ENCODE measurements at places on chromosomes 11 and 22.
A peak's percentile ranks its signal among the peaks of the same experiment; 100 is the strongest.

DNA sequence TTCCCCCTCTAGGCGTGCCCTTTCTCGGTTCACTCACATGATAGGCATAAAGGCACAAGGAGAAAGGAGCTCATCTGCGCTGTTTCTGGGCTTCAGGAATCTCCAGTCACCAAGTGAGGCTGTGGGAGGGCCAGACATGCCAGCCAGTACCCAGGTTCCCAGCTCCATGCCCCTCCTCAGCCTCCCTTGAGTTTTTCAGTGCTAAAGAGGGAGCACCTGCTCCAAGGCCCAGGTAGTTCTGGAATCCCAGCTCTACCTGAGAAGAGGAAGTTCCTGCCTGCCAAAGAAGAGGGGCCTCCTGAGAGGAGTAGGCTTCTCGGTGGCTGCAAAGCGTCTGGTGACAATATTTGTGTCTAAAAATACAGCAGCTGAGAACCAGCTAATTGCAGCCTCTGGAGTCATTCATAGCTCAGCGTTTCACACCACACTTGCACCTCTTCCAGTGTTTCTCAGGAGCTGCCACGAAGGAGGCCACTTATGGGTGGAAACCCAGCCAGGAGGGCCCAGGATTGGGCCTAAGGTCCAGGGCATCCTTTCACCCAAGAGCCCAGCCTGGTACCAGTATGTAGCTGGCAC is 197.4 kb downstream of the TRIM29 start:
- DNase-seq, result no peak

- no peak for DNase-seq
Observed at GRCh38 chr11:92775003-92775676, 194.3 kb upstream of the MTNR1B start.

- no peak for DNase-seq
Observed at GRCh38 chr11:85939099-85940015, 84.2 kb downstream of the CCDC83 start.

DNA sequence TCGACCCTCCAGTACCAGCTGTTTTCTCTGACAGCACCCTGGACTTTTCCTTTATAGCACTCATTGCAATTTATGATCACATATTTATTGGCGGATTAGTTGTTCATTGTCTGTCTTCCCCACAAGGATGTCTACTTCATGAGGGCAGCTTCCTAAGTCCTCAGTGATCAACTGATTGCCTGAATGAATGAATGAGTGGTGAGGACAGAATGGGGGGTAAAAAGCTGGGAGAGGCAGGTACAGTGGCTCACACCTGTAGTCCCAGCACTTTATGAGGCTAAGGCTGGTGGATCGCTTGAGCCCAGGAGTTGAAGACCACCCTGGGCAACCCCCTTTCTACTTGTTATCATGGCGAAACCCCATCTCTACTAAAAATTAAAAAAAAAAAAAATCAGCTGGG is 11.1 kb upstream of the SOX10 start:
- DNase-seq, result no peak

- no peak for DNase-seq
Observed at GRCh38 chr22:26785932-26786331, 128.5 kb downstream of the MIAT start.

- no peak for DNase-seq
Observed at GRCh38 chr22:47106806-47107205, 344.4 kb downstream of the TBC1D22A start.

- DNase-seq, result no peak
Observed at GRCh38 chr11:123308077-123308476, 113.0 kb upstream of the CLMP start.

DNA sequence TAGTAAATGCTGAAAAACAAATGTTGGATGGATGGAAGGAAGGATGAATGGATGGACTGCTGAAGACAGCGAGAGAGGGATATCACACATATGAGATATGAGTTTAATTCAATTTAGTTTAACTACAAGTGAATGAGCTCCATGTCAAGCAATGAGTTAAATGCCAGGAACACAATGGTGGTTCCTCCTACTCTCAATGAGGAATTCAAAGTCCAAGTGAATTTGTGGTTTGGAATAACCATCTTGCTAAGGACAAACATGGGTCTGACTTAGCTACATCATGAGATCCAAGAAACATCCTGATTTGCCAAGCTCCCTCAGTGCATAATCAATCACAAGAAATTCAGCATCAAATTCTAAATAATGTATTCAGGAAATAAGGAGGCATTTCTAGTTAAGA is 26.1 kb upstream of the PPP2R1B start:
- DNase-seq, result no peak

DNA sequence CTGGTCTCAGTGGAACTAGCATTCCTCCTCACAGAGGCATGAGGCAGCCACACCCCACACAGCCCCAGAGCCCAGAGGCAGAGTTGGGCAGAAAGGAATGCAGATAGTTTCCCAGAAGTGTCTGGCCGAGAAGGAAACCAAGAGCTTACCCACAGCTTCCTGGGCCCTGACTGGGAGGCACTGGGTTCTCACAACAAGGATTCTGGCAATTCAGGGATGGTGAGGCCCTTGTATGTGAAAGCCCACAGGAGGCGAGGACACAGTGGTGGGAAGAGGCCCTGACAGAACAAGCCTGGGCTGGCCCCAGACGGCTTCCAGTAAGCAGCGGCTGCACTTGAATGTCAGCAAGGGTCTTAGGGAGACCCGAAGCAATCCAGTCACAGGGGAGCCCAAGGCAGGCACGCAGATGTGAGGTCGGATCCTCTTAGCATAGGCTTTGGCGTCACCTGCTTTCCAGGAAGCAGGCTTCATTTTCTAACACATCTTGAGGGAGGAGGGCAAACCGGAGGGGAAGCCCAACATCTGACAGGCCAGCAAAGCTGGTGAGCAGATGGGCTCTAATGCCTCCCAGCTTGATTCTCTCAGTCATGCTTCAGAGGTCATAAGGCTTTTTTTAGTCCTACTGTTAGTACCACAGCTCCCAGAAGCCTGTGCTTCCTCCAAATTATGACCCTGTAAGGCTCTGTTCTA is 78.3 kb upstream of the AKIP1 start:
- no peak for DNase-seq

DNA sequence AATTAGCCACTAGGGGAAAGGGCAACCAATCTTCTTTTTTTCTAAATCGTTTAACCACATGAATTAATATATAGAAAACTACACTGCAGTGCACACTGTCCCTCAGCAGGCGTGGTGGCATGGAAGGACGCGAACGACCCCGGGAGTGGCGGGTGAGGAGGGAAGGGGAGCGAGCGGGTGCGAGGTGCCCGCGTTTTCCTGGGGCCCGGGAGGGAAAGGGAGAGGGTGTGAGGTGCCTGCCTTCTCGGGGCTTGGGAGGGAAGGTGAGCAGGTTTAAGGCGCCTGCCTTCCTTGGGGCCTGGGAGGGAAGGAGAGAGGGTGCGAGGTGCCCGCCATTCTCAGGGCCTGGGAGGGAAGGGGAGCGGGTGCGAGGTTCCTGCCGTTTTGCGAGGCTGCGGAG is 765 bp downstream of the GAB4 start:
- no peak for DNase-seq

- DNase-seq, result no peak
Observed at GRCh38 chr11:15710580-15711275, 596.0 kb downstream of the INSC start.

DNA sequence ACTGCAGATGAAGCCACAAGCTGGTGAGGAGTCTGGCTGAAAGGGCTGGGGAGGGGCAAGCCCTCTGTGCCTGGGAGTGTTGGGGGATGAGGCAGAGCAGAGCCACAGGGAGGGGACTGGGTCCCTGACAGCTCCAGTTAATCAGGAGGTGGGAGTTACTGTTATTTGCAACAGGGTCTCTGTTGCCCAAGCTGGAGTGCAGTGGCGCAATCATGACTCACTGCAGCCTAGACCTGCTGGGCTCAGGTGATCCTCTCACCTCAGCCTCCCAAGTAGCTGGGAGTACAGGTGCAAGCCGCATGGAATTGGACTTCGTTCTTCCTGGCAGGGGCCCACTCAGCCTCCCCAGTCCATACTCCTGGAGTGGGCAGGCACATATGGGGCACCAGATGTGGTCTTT is 7.7 kb downstream of the SCN2B start:
- no peak for DNase-seq

DNA sequence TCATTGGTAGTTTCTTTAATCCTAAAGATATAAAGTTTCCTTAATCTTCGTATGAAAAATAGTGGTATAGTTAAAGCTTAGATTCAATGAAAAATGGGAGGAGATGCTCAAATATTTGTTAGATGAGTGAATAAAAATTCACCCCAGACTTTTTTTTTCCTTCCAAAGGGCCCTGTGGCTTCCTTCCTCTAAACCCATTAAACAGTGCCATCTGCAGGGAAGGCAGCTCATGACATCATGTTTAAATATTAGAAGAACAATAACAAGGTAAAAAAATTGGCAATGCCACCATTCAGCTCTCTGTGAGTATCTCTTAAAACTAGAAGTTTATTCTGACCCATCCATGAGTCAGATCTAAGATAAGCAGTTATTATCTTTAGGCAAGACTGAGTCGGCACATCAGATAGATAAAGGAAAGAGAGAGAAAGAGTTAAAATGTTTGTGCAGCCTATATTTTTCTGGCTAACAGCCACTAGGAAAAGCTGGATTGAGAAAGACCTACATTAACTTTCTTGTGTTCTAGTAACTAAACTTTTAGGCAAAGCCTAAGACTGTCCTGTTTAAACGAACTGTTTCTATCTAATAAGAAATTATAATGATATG is 19.1 kb upstream of the OOSP1 start:
- no peak for DNase-seq

- DNase-seq, result no peak
Observed at GRCh38 chr11:64266339-64266738, 15.0 kb downstream of the PLCB3 start.

- peak; percentile 44 for DNase-seq
Observed at GRCh38 chr22:41286639-41287091, 678 bp upstream of the RANGAP1 start.

- DNase-seq, result no peak
Observed at GRCh38 chr11:70420008-70420464, 21.7 kb downstream of the CTTN start.

DNA sequence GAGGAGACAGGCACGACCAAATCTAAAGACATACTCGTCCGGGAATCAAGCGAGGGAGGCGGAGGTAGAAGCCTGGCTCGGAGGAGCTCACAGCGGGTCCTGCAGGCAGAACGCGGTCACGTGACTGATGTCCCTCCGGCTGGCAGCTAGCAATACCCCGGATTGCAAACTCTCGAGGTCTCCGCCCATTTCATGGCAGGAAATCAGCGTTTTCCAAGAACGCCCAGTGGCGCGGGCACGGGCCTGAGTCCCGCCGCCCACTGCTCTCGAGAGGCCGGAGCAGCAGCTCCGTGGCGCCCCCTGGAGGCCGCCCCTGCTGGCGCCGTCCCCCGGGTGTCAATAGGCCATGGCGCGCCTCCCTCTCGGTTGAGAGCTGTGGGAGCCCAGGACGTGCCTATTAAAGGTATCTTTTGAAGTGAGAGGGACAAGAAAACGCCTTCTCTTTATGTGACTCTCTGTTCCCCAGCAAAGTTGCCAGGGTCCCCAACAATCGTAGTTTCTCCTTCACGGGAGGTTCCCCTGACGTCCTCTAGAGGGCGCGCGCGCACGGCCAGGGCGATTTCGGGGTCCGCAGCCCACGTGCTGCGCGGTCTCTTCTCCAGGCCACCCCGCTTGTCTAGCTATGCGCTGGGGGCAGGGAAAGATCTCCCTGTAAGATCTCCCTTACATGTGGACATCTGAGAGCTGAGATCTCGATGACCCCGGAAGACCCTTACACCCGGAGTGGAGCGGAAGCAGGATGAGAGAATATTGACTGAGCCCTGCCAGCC is 37.3 kb upstream of the RBFOX2 start:
- peak; percentile 65 for DNase-seq

- no peak for DNase-seq
Observed at GRCh38 chr22:22352371-22352999, 107.9 kb downstream of the VPREB1 start.

DNA sequence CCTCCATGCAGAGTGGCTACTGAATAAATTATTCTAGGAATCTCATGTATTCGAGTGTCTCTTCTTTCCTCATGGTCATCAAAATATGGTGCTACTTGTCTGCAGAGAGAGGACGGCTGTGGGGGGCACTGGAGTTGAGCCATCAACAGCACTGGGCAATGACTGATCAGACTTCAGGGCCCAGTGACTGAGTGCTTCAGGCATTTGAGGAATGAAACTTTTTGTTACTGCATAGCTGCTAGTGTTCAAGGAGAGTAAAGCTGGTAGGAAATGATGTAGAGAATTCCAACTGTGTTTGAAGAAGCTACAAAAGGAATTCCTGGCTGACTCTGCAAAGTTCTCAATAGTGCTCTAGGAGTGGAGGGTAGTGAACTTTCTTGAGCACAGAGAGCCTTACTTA is 277.7 kb downstream of the CADM1 start:
- DNase-seq, result no peak

DNA sequence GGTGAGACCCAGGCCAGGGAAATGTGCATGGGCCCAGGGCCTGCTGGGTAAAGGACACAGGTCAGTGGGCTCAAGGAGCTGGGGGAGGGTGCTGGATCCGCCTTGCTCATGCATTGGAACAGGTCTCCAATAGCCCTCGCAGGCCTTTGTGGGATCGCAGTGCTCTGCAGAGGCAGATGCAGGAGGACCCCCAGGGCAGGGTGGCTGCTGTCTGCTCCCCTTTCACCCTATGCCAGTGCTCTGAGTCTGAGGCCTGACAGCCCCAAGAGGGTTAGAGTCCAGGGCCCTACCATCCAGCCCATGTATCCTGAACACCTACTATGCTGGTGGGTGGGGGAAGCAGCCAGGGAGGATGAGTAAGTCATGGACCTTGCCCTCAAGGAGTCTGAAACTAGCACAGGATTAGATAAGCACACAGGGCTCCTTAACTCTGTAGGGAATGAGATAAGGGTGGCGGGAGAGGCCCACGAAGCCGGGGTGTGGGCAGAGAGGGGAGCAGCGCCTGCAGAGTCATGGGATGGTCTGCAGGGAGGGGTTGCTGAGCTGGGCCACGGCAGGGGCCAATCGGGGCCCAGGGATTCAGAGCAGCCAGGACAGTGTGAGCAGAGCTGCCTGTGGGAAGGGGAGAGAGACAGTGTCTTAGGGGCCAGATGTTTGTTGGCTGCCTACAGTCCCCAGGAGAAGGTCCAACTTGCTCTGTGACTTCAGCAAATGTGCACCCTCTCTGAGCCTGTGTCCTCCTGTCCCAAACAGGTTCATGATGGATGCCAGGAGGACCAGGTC is 10.5 kb upstream of the EHD1 start:
- no peak for DNase-seq

DNA sequence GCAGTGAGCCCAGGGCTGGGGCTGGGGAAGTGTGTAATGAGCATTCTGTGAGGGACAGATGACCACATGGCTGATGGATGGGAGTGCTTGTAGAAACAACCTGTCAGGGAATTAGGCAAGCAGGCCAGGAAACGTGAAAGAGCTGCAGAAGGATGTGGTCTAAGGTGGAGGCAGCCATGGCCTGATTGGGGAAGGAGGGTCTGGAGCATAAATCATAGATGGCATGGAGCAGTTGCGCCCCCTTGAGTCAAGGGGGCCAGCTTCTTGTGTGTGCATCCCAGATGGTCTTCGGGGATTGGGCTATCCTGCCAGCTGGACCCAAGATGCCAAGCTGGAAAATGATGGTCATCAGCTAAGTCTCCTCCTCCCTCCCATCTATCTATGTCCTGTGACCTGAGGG is 119.4 kb upstream of the CLPB start:
- no peak for DNase-seq

Data from activated CD8-positive, alpha-beta memory T cell treated with anti-CD3 and anti-CD28 coated beads, Interleukin-2, amount 50 U/mL, for 4 hours (primary cell).